Choroid plexus epithelial cell (primary cell): ENCODE measurements at places on chromosomes 6 and 20.

DNA sequence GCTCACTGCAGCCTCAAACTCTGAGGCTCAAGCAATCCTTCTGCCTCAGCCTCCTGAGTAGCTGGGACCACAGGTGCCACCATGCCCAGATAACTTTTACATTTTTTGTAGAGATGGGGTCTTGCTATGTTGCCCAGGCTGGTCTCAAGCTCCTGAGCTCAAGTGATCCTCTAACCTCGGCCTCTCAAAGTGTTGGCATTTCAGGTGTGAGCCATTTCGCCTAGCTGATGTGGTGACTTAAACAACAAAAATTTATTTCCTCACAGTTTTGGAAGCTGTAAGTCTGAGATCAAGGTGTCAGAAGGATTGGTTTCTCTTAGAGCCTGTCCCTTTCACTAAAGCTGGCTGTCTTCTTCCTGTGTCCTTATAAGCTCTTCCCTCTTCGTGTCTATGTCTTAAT, 15.0 kb upstream of the JARID2 start:
- DNase-seq = no peak

DNA sequence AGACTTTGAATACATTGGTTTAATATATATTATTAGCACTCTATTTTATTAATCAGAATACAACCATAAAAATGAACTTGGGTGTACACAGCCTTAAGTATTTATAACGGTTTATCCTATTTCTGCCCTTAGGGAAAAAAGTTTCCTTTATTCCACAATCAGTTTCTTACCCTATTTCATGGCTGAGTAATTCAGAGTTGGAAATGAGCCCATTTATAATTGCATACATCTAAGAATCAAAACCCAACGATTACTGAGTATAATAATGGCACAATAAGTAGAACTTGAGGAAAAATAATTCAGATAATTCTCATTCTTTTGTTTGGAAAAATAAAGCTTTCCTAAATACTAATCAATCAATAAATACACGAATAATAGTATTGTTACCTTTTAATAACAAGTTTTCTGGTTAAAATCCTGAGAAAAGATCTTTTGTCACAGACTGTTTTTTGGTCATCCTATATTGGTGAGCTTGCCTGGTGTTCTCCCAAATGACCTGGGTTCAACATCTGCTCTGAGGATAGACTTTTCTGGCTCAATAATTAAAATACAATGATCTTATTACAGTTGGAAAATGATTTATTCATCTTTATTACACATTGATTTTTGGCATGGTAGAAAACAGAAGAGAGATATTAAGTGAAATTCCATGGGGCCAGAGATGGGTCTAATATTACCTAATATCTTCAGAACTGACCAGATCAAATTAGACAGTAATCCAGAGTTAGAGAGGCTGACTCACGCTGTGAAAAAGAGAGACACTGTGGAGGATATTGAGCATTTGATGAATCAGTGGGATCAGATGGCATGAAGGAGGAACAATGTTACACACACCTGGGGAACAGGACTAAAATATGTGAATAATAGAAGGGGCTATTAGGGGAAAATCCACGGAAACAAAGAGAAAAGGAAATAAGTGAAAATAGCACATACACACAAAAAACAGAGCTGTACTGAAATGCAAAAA, 162.1 kb upstream of the TBX18 start:
- peak; percentile 52 for DNase-seq

DNA sequence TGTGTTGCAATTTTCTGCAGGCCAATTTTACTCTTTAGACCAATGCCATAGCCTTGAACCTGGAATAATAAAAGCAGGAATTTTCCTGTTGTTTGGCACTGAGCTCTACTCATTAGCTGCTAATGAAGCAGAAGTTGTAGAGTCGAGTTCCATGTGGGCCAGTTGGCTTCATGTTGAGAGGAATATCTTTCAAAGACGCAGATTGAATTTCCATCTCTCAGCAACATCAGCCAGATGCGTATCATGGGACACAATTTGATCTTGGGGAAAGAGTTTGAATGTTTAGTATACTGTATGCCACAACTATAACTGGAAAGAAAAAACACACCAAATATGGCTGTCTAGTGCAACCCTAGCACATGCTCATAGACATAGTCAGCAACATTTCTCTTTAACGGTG, 259.6 kb downstream of the BCKDHB start:
- DNase-seq = no peak

DNA sequence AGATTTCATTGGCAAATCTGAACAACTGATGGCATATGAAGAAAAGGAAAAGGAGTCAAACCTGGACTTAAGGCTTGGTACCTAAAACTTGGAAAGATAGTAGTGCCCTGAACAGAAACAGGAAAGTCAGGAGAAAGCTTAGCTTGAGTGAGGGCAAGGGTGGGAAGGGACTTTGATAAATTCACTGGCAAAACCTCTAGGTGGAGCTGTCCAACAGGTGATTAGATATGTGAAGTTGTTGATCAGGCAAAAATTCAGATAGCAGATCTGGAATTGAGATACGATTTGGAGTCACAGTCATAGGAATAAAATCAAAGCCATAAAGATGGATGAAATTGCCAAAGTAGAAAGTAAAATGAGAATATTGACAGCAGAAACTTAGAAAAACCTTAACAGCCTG, 16.1 kb upstream of the ZNF292 start:
- peak; percentile 83 for DNase-seq

DNA sequence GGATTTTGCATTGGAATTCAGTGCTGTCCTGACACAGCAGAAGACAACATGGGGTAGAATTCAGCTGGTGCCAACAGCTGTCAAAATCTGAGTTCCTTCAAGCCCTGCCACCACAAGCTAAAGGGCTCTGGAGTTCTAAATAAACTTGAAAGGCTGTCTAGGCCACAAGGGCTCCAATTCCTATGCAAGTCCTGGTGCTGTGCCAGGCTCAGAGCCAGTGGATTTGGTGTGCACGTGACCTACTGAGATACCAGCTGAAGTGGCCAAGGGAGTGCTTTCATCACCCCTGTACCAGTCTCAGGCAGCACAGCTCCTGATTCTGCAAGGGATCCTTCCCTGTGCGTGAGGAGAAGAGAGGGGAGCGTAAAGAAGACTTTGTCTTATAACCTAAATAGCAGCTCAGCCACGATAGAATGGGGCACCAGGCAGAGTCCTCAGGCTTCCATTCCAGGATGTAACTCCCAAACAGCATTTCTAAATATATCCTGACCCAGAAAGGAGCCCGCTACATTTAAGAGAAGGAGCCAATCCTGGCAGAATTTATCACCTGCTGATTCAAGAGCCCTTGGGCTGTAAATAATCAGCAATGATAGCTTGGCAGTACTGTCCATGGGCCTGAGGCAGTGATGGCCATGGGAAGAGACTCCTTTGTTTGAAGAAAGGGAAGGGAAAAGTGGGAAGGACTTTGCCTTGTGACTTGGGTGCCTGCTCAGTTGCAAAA, 881.2 kb upstream of the EPHA7 start:
- DNase-seq = no peak
